ENCODE measurements at places on chromosomes 2 and 18. TPM values are rescaled to one million over a fixed set of nuclear protein-coding genes. Genes with fewer than 3 reads are reported as not detected.

GRCh38 chr2:136135921-136136906, 18.3 kb upstream of the CXCR4 start:
- peaks cover 38% of the 10 kb centered on the region for H3K27me3 ChIP-seq
- H3K36me3 ChIP-seq, result peaks cover 2% of the 10 kb centered on the region
- peaks cover 84% of the 10 kb centered on the region for H3K4me1 ChIP-seq
- peak overlapping the region; percentile 2 for H3K4me3 ChIP-seq

- H3K36me3 ChIP-seq, result peaks cover 2% of the 10 kb centered on the region
- H3K27ac ChIP-seq, result no peak overlapping the region
- peaks cover 16% of the 10 kb centered on the region for H3K4me1 ChIP-seq
- no peak overlapping the region for H3K4me3 ChIP-seq
- no peak for DNase-seq
Observed at GRCh38 chr2:120344976-120345581, 857 bp upstream of the INHBB start.

- no peaks in the 10 kb centered on the region for H3K4me1 ChIP-seq
- DNase-seq, result no peak
- no peak overlapping the region for H3K27ac ChIP-seq
- H3K4me3 ChIP-seq, result no peak overlapping the region
Observed at GRCh38 chr18:74982946-74983635, 225.8 kb downstream of the PTGR3 start.

- H3K27ac ChIP-seq, result no peak overlapping the region
- H3K4me3 ChIP-seq, result no peak overlapping the region
- H3K27me3 ChIP-seq, result no peaks in the 10 kb centered on the region
- no peaks in the 10 kb centered on the region for H3K4me1 ChIP-seq
- no peaks in the 10 kb centered on the region for H3K36me3 ChIP-seq
Observed at GRCh38 chr18:60962625-60963024, 370.6 kb upstream of the CDH20 start.

Gene MC2R
- not detected for total RNA-seq

Gene ACTG2
- total RNA-seq, result not detected

Gene PDIA6
- total RNA-seq, result 134 TPM
